Left kidney (tissue), 8 donors: ENCODE measurements at places on chromosomes 3 and 15. TPM values are rescaled to one million over a fixed set of nuclear protein-coding genes. Genes with fewer than 3 reads are reported as not detected.

- no peak for DNase-seq
These were observed 418.8 kb upstream of the NR2F2 start for GRCh38 chr15:95911570-95912279.

- no peak for DNase-seq
These were observed 52.9 kb downstream of the BSN start for GRCh38 chr3:49607105-49607591.

GRCh38 chr3:28934126-28934813, 346.6 kb upstream of the RBMS3 start:
- no peak for DNase-seq

GRCh38 chr15:22939652-22940061, 40.5 kb downstream of the CYFIP1 start:
- no peak for DNase-seq

- no peak for DNase-seq
These were observed 92.1 kb upstream of the UBE2E1 start for GRCh38 chr3:23713641-23714040.

DNA sequence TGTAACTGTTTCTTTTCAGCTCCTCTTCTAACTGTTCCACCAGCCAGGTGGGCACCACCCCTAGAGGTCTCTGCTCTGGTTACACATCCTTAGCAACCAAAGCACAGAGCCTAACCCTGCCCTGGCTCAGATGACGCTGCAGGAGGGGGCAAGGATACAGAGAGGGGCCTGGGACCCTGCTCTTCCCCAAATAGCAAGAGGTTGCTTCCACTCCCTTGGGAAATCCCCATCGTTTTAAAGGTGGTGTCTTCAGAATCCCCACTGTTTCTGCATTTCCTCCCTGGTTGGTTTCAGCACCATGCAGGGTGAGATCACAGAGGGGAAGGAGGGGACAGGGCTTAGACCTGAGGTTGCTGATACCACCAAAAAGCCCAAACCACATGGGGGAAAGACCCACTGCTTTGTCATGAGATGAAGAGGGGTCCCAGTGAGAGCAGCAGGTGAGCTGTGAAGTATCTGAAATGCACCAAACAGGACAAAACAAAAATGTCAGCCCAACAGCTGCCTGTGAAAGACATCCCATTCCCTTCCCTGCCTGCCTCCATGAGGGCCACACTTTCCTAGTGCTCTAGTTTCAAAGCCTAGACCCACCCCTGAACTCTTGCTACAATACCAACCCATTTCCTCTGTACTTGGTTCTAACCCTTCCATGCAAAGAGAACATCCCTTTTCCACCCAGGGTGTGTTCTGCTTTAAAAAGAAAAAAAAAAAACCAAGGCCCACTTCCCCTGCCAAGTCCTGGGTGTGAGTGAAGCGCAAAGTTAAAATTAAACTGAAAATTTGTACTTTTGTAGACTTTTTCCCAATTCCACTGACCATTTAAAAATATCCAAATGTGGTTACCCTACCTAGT, 29.0 kb downstream of the ANP32A start:
- DNase-seq: no peak

GRCh38 chr15:29570948-29571791, 251.1 kb downstream of the TJP1 start:
- DNase-seq: no peak

Gene DTX3L
- 15.1 TPM for polyA plus RNA-seq

Gene CGNL1
- 63.7 TPM for polyA plus RNA-seq
